SHP77 treated with DMSO at 0.1 percent for 48 hours (cell line): ENCODE measurements at places on chromosomes 7 and 10.

GRCh38 chr10:124653811-124654651 lies 90.1 kb downstream of the FAM53B start:
- no peak for DNase-seq

DNA sequence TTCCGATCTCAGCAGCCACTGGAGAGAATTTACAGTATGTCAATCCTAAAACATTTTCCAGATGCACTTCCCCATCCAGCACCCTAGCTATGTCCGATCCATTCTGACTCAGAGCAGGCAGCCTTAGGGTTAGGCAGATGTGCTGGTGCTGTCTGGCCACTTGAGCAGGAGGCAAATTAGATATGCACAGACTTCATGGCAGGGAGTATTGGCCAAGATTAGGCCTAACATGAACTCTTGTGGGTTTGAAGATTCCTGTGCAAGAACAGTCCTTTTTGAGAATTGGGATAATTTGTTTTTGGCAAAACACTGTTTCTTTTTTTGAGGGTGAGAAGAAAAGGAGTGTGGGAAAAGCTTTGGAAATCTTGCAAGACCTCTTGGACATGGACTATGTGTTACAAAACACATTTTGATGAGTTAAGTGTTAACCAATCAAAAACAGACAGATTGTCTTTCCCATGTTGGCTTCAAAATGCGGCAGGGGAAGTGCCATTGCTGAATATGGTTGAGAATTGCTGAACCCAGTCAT lies 218.6 kb upstream of the INHBA start:
- DNase-seq: no peak

- no peak for DNase-seq
Measured at GRCh38 chr7:26868841-26869495, 4.6 kb upstream of the SKAP2 start.

- DNase-seq: no peak
Measured at GRCh38 chr10:91603931-91604331, 28.9 kb downstream of the PPP1R3C start.

- no peak for DNase-seq
Measured at GRCh38 chr10:29306688-29307087, 17.8 kb downstream of the LYZL1 start.

- DNase-seq: no peak
Measured at GRCh38 chr7:157830331-157830730, 493.5 kb downstream of the DNAJB6 start.

DNA sequence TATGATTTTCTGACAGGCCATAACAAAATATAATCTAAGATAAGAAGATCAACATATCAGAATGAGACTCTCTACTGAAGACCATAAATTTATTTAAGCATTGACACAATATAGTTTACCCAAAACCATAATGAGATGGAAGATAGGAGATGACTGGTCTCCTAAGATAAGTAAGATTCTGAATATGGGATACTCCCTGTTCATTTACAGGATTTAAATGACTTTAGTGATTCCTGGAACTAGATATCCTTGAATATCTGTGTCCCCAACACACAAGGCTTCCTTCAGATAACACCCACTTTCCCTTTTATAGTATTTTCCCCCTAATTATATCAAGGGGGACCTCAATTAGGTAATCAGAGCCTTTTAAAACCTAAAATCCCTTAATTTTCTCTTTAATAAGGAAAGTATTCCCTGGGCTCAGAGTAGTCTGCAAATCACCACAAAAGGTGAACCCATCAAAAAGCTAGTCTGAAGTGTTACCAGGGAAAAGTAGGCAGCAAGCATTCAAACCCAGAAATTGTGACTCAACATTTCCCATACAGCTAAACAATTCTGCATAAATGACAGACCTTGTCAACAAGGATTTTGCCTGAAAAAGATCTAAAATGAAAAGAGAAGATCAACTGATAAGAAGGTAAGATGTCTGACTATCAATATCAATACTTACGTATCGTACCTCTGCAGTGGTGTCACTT lies 99.9 kb downstream of the CNOT4 start:
- no peak for DNase-seq

DNA sequence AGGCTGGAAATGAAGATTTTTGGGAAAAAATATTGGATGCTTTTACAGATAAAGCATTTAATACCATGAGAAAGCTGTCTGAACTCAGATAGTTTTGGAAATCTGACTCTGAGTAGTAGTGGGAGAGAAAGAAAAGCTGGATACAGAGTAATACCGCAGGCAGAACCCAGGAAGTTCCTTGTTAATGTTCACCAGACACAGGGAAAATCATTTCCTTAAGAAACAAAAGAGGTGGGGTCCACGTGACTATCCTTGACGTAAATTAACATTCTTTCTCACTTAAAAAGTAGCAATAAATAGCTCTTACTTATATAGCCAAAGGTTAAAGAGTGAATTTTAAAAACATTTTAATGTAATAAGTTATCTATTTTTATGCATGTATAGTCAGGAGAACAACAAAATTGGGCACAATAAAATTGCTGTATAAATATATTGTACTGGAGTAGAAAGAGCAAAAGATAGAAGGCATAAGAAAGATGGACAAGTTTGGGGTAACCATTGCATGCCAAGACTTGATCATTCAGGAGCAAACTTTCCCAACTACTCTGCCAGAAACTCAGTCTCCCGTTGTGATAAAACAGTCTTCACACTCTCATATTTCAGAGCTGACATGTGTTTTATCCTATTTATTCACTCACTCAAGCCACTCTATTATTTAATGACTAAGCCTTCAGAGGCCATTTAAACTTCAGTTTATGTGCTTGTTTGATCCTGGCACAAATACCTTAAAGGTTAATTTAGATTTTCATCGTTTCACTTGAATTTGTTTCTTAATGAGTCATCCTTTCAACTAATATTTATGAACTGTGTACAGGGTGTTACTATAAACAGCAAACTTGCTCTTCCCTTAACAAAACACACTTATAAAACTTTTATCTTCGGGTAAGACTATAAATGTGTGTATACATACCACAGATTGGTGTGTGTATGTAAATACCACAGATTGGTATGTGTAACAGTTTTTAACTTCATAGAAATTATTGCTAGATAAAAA lies 143.1 kb downstream of the GNAI1 start:
- DNase-seq: no peak

DNA sequence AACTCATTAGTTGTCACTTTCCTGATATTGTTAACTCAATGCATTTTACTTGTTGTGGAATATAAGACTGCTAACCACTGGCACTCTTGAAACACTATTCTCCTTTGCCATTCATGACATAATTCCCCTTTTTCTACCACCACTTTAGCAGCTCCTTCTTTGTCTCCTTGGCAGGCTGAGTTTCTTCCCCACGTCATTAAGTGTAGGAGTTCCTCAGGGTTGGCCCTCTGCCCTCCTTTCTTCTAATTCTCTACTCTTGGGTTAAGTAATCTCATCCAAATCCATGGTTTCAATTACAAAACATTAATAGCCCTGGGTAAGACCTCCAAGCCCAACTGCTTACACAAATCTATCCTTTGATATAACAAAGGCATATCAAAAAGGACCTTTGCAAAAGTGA lies 175.1 kb downstream of the HGF start:
- no peak for DNase-seq

GRCh38 chr7:12685550-12685949 lies 1.9 kb upstream of the ARL4A start:
- DNase-seq: peak; percentile 56

GRCh38 chr7:85489498-85489897 lies 302.6 kb upstream of the SEMA3D start:
- DNase-seq: no peak

GRCh38 chr7:137996386-137996851 lies 5.5 kb downstream of the CREB3L2 start:
- DNase-seq: no peak

DNA sequence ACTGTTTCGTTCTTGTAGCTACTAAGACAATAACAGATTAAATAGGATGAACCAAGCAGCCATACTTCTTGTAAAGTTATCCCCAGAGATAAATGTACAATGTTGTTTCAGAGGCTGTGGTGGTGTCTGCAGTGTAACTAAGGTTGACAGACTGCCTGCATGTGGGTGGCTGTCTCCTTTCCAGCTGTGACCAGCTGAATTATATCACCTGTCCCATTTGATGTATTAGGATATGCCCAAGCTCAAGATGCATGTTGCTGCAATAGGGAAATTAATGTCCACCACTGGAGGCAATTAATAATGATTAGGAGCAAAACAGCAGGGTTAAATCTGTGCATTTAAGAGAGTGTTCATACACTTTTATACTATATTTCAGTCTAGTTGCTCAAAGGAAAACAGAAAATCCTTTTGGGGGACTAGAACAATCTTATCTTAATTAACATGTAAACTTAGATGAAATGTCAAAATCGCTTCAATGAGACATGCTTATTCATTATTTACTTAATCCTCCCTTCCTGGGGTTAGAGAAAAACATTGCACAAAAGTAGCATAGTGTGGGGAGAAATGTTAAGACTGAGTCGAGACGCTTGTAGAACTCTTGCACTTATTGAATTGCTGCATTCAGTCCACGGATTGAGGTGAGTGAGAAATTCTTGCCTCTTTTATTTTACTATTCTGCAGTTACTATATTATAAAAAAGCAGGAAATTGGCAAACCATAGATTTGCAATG lies 269.0 kb downstream of the SNX10 start:
- no peak for DNase-seq

DNA sequence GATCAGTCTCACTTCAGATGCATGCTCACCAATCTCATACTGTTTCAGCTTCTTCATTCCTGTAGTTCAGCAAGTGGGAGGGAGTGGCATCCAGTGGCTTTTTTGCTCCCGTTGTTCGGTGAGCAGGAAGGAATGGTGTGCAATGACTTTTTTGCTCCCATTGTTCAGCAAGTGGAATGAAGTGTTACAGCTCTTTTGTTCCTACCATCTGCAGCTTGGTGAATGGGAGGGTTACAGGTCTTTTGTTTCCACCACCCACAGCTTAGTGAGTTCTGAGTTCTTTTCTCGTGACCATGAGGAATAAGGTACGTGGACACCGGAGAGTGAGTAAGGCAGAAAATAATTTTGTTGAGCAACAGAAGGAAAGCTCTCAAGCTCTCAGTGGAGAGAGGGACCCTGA lies 363.6 kb downstream of the ATRNL1 start:
- DNase-seq: no peak

DNA sequence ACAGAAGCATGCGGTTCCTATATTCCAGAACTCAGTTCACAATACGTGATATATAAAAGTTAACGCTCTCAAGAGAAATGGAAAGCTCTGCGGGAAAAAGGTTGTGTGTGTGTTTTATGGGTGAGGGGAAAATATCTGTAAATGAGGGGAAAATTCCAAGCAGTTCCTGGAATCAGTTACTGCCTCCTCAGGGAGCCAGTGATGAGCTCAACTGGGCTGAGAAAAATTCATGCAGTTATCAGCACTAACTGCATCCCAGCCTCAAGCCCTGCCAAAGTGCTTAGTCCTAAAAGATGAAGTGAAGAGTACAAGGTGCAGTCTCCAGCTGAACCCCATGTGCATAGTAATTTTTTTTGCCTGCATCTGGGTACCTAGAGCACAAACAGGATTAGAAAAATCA lies 191.9 kb downstream of the CDK14 start:
- DNase-seq: no peak

GRCh38 chr7:6622134-6622710 lies 6.8 kb downstream of the ZNF853 start:
- no peak for DNase-seq

DNA sequence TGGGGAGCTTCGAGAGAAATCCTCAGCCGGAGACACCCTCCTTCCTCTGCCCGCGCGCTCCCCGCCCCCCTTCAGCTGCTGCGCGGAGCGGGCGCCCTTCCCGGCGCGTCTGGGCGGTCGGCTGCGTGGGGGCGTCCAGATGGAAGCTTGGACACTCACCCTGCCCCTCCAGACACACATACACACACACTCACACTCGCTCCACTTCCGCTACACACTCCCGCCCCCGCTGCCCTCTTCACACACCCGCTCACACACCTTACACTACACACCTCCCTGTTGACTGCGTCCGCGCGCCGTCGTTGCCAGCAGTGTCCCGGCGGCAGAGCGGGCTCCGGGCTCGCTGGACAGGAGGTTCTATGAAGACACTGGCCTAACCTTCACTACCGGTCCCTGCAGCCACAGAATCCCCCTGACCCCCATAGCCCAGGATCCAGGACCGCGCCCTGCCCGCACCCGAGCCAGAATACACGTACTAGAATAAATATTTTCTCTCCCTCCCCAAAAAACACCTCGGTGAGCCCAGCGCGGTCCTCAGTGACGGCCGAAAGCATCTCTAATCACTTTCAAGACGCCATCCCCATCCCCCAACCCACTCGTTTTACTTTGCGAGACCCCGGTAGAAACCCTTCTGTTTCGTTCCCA lies 1.1 kb upstream of the EGR2 start:
- DNase-seq: no peak

GRCh38 chr7:45229156-45229920 lies 71.7 kb downstream of the RAMP3 start:
- DNase-seq: no peak

GRCh38 chr7:120842121-120842621 lies 15.8 kb downstream of the TSPAN12 start:
- peak; percentile 88 for DNase-seq

- DNase-seq: no peak
Measured at GRCh38 chr7:81482600-81483186, 287.2 kb downstream of the HGF start.

- no peak for DNase-seq
Measured at GRCh38 chr10:70477661-70478162, 855 bp upstream of the PALD1 start.

DNA sequence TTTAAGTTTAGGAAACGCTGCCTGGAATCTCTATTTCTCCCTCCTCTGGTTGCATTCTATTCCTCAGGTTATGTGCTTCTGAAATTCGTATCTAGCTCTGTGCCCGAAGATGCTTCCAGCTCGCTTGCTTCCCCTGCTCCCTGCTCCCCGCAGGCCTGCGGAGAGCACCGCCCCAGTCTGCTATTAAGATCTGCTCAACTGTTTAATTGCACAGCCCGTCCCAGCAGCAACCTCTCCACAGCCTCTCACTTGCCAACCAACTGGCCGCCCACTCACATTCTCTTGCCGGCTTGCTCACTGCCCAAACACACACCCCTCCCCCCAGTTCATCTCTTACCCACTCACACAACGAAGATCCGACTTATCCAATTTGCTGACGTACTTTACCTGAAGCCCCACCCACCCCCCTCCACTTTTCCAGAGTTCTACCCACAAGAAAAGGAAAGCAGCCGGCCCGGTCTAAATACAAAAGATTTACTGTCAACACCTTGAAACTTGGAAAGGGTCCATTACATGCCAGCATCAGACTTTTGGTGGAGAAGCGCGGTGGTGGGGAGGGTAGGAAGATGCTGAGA lies 167.3 kb upstream of the KLF14 start:
- DNase-seq: no peak

- no peak for DNase-seq
Measured at GRCh38 chr7:75658369-75658768, 80.4 kb downstream of the HIP1 start.

DNA sequence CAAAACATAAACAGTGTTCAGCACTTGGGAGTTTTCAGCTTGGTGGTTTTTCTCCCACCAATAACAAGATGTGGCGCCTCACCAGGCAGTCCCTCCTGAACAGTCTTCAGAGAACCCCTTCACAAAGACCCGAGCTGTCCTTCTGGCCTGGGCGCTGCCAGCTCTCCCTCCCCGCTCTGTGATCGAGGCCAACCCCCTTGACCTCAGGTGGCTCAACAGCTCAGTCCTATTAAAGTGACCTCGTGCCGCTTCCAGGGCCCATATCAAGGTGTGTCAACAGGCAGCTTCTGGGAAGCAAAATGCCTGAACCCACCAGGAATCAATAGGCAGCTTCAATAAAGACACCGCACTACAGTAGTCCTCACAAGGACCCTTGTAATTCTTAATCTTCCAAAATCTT lies 63.3 kb downstream of the CHST15 start:
- no peak for DNase-seq

GRCh38 chr7:158498443-158499081 lies 89.1 kb downstream of the PTPRN2 start:
- DNase-seq: no peak
